ENCODE measurements at places on chromosomes 12 and 14. TPM values are rescaled to one million over a fixed set of nuclear protein-coding genes. Genes with fewer than 3 reads are reported as not detected.

DNA sequence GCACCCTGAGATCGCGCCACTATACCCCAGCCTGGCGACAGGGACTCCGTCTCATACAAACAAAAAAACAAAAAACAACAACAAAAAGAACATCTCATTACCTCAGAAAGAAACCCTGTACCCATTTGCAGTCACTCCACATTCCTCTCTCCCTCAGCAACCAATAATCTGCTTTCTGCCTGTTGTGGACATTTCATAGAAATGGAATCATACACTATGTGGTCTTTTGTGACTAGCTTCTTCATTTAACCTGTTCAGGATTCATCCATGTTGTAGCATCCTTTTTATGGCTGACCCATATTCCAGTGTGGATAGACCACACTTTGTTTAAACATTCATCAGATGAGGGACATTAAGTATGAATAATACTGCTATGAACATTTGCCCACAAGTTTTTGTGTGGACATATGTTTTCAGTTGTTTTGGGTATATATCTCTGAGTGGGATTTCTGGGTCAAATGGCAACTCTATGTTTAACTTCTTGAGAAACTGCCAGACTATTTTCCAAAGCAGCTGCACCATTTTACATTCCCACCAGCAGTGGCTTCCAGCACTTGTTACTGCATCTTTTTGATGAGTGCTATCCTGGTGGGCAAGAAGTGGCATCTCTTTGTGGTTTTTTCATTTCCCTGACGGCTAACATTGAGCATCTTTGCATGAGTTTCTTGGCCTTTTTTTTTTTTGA lies 5.9 kb upstream of the RCOR1 start:
- H3K27me3 ChIP-seq, result no peaks in the 10 kb centered on the region
- no peak overlapping the region for H3K4me3 ChIP-seq
- no peaks in the 10 kb centered on the region for H3K36me3 ChIP-seq
- no peak for DNase-seq

DNA sequence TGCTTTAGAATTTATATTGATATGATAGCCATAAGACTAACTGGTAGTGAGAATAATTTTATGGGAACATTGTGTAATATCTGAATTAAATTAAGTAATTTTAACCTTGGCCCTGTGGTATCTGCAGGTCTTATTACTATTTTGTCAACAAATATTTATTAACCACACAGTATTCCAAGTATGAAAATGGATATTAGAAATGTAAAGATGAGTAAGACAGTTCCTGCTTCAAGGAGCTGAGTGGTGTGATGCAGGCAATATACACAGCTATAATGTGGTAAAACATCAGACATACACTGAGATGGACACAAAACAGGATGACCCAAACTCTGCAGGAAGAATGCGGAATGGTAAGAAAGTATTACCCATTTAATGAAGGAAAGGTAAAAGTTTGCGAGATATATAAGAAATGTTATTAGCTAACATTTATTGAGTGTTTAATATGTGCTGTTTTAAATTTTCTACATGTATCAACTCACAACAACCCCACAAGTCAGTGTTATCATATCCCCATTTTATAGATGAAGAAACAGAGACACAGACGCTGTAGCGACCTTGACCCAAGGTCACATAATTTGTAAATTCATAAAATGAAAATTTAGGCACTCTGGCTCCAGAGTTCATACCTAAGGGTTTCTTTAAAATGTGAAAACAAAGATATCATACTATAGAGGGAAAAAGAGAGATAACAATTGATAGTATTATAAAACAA lies 12.7 kb downstream of the ABCD2 start:
- no peaks in the 10 kb centered on the region for H3K36me3 ChIP-seq
- no peak overlapping the region for H3K4me3 ChIP-seq
- H3K4me1 ChIP-seq, result no peaks in the 10 kb centered on the region
- no peaks in the 10 kb centered on the region for H3K27me3 ChIP-seq
- H3K27ac ChIP-seq, result no peak overlapping the region
- DNase-seq, result no peak

DNA sequence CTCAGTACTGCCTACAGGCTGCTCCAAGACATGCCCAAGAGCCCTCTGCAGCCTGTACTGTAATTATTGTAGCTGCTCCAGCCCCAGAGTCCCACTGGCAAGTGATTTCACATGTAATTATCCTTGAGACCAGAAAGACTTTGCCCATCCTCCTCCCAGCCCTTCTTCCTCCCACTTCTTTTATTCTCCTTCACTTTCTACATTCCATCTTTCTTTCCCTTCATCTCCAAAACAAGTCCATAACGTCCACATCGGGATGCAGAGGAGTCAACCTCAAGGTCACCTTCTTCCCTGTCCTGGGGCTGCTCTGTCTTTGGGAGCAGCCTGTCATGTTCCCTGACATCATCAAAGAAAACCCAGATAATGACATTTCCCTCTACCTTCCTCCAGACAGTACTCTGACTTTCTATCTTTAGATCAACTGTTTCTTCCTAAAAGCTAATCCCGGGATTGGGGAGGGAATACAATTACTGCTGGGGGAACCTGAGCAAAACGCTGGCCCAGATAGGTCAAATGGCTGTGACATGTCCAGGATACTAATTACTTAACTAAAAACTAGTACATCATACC lies 39.1 kb downstream of the SLC8A3 start:
- H3K27ac ChIP-seq, result no peak overlapping the region
- H3K27me3 ChIP-seq, result no peaks in the 10 kb centered on the region

DNA sequence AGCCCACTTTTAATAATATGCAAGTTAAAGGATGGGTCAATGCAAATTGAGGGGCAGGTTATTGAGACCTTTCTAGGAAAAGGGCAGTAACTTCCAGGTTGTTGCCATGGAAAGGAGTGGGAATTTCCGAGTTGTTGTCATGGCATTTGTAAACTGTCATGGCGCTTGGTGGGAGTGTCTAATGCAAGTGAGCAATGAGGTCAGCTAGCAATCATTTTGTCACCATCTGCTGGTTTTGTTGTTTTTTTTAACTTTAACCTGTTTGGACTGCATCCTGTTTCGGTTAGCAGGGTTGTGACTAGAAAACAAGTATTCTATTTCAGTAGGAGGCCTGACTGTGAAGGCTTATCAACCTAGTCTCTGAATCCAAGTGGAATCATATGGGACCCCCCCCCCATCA lies 85.8 kb upstream of the TSPAN11 start:
- no peaks in the 10 kb centered on the region for H3K27me3 ChIP-seq
- no peak overlapping the region for H3K4me3 ChIP-seq
- H3K36me3 ChIP-seq, result no peaks in the 10 kb centered on the region
- no peak for DNase-seq
- H3K4me1 ChIP-seq, result no peaks in the 10 kb centered on the region

GRCh38 chr14:31937730-31938346 lies 139.3 kb upstream of the ARHGAP5 start:
- no peaks in the 10 kb centered on the region for H3K27me3 ChIP-seq
- no peak overlapping the region for H3K4me3 ChIP-seq
- no peaks in the 10 kb centered on the region for H3K36me3 ChIP-seq
- no peak overlapping the region for H3K27ac ChIP-seq
- DNase-seq, result peak; percentile 29

- H3K4me1 ChIP-seq, result no peaks in the 10 kb centered on the region
- peak overlapping the region; percentile 83 for H3K27ac ChIP-seq
- H3K36me3 ChIP-seq, result no peaks in the 10 kb centered on the region
- H3K4me3 ChIP-seq, result no peak overlapping the region
- H3K27me3 ChIP-seq, result no peaks in the 10 kb centered on the region
- DNase-seq, result no peak
Measured at GRCh38 chr12:105705765-105706164, 375.3 kb downstream of the C12orf75 start.

- DNase-seq, result no peak
- H3K36me3 ChIP-seq, result no peaks in the 10 kb centered on the region
- no peak overlapping the region for H3K4me3 ChIP-seq
- no peaks in the 10 kb centered on the region for H3K4me1 ChIP-seq
- no peak overlapping the region for H3K27ac ChIP-seq
- no peaks in the 10 kb centered on the region for H3K27me3 ChIP-seq
Measured at GRCh38 chr12:130111965-130112496, 50.2 kb upstream of the FZD10 start.

- H3K4me3 ChIP-seq, result no peak overlapping the region
- no peak overlapping the region for H3K27ac ChIP-seq
- DNase-seq, result no peak
- no peaks in the 10 kb centered on the region for H3K4me1 ChIP-seq
- H3K27me3 ChIP-seq, result no peaks in the 10 kb centered on the region
- H3K36me3 ChIP-seq, result peaks cover 32% of the 10 kb centered on the region
Measured at GRCh38 chr14:20328705-20329104, 4.4 kb downstream of the CCNB1IP1 start.

GRCh38 chr12:16606991-16607390 lies 1.0 kb upstream of the LMO3 start:
- DNase-seq, result no peak
- no peaks in the 10 kb centered on the region for H3K27me3 ChIP-seq
- H3K36me3 ChIP-seq, result no peaks in the 10 kb centered on the region
- peak overlapping the region; percentile 67 for H3K4me3 ChIP-seq
- H3K4me1 ChIP-seq, result peaks cover 7% of the 10 kb centered on the region

CLEC2D gene
- total RNA-seq, result not detected

DNA sequence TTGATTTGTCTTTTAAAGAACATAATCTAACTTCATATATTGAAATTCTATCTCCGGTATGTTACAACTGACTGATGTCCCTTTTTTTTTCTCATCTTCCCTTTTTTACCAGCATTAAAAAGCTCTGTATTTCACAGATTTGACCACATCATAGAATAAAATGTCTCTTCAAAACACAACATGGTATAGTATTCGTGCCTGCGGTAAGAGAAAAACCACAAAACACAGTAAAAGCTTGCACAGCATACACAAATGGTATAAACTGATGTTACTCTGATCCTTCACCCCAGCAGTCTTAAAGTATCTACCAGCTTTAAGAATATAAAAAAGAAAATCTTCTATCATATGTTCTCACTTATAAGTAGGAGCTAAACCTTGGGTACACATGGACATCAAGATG lies 83.4 kb downstream of the HECTD1 start:
- DNase-seq, result no peak
- no peak overlapping the region for H3K27ac ChIP-seq
- no peaks in the 10 kb centered on the region for H3K27me3 ChIP-seq
- H3K4me3 ChIP-seq, result no peak overlapping the region
- H3K36me3 ChIP-seq, result peaks cover 71% of the 10 kb centered on the region

- H3K27ac ChIP-seq, result no peak overlapping the region
- H3K4me3 ChIP-seq, result no peak overlapping the region
- H3K36me3 ChIP-seq, result no peaks in the 10 kb centered on the region
- no peaks in the 10 kb centered on the region for H3K4me1 ChIP-seq
Measured at GRCh38 chr14:23861666-23862065, 91.9 kb upstream of the DHRS4 start.

- H3K27me3 ChIP-seq, result no peaks in the 10 kb centered on the region
- H3K27ac ChIP-seq, result no peak overlapping the region
- no peaks in the 10 kb centered on the region for H3K36me3 ChIP-seq
- H3K4me3 ChIP-seq, result no peak overlapping the region
- H3K4me1 ChIP-seq, result peaks cover 6% of the 10 kb centered on the region
Measured at GRCh38 chr14:51321036-51321435, 81.0 kb downstream of the TMX1 start.

DNA sequence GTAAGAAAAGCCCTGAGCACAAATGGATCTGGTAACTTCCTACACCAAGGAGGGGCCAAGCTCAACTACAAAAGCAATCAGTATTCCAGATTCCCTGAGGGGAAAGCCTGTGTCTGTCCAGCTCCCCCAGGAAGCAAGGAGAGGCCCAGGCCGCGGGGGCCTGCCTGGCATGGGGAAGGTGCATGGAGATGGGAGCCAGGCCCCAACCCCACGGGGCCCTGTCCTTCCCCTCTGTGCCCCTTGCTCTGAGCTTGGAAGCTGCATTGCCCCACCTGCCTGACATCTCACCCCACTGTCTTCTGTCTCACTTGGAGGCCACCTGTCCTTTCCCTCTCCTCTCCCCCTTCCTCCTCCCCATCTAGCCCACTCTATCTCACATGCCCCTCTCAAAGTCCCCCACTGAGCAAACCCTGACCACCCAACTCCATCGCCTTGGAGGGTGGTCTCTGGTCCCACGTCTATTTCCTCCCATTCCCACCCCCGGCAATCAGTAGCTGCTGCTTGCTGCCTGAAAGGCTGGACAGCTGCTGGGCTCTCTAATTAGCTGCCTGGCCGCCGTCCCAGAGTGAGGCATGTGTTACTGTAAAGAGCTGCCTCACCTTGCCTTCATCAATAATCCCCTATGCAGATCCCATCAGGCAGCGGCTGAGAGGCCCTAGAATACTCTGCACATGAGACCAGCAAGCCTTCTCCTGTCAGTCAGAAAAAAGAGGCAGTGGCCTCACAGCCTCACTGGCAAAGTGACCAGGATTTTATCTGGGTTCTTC lies 3.4 kb upstream of the TMEM229B start:
- H3K27ac ChIP-seq, result no peak overlapping the region
- H3K36me3 ChIP-seq, result no peaks in the 10 kb centered on the region
- no peak for DNase-seq
- H3K4me1 ChIP-seq, result no peaks in the 10 kb centered on the region

MUCL1 gene
- total RNA-seq, result not detected

NPC2 gene
- 324 TPM for total RNA-seq

DNA sequence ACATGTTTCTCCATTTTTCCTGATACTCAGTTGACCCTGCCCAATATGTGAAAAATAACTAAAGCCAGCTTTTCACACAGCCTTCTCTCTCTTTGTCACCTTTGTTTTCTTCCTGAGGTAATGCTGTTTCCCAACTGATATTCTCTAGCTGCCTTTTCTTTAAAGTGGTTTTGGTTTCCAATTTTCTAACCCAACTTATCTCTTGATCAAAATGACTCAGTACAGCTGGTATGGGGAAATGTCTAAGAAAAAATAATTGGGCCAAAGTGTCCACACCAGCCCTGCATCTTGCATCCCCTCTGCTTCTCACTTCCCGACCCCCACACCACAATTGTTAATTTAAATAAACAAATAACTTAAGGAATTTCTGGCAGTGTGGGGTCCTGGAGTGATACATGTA lies 193.8 kb downstream of the SYT1 start:
- no peaks in the 10 kb centered on the region for H3K36me3 ChIP-seq
- H3K27ac ChIP-seq, result no peak overlapping the region
- no peaks in the 10 kb centered on the region for H3K27me3 ChIP-seq
- H3K4me3 ChIP-seq, result no peak overlapping the region

B4GALNT3 gene
- total RNA-seq, result 10.4 TPM

DNAL1 gene
- 1.5 TPM for total RNA-seq

CLEC14A gene
- 192 TPM for total RNA-seq

GRCh38 chr14:100683578-100683977 lies 43.1 kb upstream of the DLK1 start:
- no peaks in the 10 kb centered on the region for H3K4me1 ChIP-seq
- no peaks in the 10 kb centered on the region for H3K27me3 ChIP-seq
- no peak overlapping the region for H3K4me3 ChIP-seq
- H3K36me3 ChIP-seq, result no peaks in the 10 kb centered on the region
- DNase-seq, result no peak

NTS gene
- total RNA-seq, result not detected

PSME1 gene
- 55.5 TPM for total RNA-seq

NOXRED1 gene
- not detected for total RNA-seq

Measured in ascending aorta (tissue), 2 donors.